ENCODE measurements at places on chromosomes 11 and 22.

GRCh38 chr22:19873138-19873959 is 18.7 kb upstream of the GNB1L start:
- DNase-seq: peak; percentile 18

GRCh38 chr11:35746356-35747153 is 84.0 kb downstream of the TRIM44 start:
- DNase-seq: no peak

- no peak for DNase-seq
Measured at GRCh38 chr22:32103658-32104315, 55.3 kb downstream of the C22orf42 start.

DNA sequence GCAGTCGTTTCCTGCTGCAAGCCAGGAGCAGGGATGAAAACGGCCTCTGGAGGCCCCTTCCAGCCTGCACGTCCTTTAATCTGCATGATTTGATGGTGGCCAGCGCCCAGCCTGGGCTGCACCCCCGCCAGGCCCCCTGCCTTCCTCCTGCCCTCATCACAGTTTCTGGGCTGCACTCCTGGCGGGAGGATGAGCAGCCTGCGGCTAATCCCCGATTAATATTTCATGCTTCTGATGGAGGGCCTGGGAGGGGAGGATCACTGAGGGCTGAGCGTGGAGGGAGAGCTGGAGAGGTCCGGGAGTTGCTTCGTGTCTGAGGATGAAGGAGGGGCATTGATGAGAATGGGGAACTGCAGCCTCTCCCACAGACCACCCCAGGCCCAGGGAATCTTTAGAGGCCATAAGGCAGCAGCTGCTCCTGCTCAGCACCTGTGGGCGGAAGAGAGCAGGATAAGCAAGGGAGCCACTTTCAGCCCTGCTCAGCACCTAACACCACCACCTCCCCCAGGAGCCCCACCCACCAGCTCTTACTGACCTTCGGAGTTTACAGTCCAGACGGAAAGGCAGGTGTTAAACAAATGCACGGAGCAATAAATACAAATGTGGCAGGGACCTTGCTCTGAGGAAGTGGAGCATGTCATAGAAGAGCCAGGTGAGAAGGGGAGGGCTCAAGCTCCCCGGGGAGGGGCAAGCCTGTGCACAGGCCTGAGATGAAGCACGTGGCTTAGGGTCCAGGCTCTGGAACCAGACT is 135.0 kb upstream of the NECTIN1 start:
- DNase-seq: no peak

GRCh38 chr11:86099874-86100273 is 31.0 kb upstream of the PICALM start:
- no peak for DNase-seq

All from GM12892 (cell line).